ENCODE measurements at places on chromosomes 12 and 14.

DNA sequence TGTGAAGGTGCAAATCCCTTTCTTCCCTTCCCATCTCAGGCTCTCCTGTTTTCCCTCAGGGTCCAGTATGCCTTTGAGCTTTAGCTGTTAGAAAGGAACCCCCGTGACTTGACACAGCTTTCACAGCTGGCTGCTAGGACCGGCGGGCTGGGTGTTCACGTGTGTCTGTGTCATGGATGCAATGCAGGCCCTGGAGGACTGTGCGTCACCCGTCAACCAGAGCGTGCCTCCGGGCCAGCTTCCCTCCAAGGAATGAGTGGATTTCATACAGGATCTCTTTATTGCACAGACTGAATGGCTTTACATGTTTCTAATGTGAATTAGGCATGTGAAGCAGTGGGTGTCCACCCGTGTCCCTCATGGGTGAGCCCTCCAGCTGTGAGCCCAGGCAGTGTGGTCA is 77.4 kb downstream of the AACS start:
- no peak for DNase-seq

DNA sequence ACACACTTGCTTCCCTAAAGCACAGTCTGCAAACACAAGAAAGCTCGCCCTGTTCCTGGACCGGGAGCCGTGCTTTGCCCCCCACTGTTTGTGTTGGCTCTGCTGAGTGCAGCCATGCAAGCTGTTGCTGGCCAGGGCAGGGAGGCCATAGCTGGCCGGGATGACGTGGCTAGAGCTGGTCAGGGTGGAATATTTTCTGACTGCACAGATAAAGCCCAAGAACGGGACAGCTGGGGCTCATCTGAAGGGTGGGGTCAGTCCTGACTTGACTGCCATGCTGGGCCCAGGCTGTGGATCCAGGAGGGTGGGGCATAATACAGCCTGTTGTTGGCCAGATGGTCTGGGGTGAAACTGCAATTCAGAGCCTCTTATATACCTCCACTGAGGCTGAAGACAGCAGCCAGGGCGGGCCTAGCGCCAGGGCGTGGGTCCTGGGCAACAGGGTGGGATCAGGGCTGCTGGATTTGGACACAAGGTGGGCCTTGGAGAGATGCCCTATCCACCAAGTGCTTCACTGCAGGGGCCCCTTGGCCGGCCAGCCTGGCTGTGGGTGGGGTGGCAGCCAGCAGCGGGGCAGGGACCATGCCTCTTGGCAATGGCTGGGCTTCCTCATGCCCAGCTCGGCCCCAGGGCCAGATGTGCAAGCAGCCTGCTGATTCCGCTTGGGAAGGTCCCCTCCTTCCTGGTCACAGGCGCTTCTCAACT is 14.8 kb downstream of the KMT5A start:
- no peak for DNase-seq

- no peak for DNase-seq
These were observed 60.1 kb upstream of the RIMBP2 start for GRCh38 chr12:130775953-130776856.

GRCh38 chr12:127429551-127430285 is 837.3 kb upstream of the TMEM132C start:
- DNase-seq, result no peak

GRCh38 chr12:55619354-55620138 is 17.1 kb upstream of the OR10P1 start:
- peak; percentile 76 for DNase-seq

DNA sequence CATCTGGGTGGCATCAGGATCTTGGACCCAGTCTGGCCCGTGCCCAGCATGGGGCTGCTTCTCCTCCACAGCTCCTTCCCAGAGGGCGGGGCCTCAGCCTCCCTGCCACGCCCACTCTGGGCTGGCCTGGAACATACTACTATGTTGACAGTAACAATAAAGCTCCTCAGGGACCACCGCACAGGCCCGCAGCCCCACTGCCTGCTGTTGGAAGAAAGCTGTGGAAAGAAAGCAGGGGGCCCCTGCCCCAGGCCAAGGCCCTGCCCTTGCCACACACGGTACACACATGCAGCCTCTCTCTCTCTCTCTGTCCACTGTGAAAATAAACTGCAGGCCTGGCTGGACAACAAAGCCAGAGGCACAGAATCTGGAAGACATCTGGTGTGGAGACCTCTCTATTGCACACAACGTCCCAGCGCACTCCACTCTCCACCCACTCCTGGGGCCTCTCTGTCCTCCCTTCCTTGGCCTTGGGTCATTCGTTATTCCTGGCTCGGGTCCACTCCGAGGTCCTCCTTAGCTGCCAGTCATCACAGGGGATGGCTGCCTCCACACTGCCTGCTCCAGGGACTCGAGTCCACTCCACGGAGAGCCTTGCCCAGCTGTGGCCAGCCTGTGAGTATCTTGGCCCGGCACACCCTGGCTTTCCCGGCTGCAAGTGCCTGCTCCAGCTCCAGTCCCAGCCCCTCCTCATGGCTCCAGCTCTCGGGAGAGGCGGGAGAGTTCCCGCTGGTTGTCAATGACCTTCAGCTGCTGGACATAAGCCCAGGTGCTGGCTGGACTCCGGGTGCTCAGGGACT is 11.8 kb upstream of the ENDOU start:
- DNase-seq, result no peak

- no peak for DNase-seq
These were observed 21.0 kb downstream of the HRK start for GRCh38 chr12:116860263-116860662.

GRCh38 chr12:125143491-125143890 is 78.3 kb downstream of the AACS start:
- DNase-seq, result no peak
